ENCODE measurements at places on chromosomes 13 and 19.

DNA sequence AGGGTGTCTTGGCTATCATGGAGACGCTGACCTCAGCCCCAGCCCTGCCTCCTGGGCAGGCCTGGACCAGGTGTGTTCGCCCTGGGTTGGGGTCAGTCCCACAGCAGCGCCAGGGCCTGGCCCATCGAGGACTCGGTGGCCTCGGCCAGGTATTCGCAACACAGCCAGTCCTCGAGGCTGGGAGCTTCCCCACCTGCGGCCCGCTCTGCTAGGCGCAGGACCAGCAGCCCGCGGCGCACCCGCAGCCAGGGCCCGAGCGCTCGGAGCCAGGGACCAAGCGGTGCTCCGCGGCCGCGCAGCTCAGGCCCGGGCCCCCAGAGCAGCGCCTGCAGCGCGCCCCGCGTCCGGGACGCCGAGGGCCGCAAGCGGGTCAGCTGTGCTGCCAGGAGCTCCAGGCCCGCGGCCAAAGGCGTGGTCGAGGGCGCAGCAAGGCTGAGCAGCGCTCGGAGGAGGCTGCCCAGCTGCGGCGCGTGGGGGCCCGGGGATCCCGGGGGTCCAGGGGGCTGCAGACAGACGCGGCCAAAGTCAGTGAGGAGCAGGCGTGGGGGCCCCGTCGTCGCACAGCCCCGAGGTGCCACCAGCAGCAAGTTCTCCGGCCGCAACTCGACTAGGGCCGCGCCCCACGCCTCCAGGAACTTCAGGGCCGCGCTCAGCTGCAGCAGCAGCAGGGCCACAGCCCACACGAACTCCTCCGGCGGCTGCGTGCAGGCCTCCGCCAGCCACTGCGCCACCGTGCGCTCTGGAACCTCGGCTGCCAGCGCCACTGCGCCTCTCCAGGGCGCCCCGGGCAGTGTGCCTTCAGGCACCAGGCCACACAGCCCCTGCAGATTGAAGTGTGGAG lies 6.2 kb downstream of the PEAK3 start:
- H3K27ac ChIP-seq = peak overlapping the region; percentile 18
- no peaks in the 10 kb centered on the region for H3K27me3 ChIP-seq
- peaks cover 22% of the 10 kb centered on the region for H3K36me3 ChIP-seq
- H3K4me1 ChIP-seq = peaks cover 59% of the 10 kb centered on the region

- no peaks in the 10 kb centered on the region for H3K27me3 ChIP-seq
- H3K36me3 ChIP-seq = no peaks in the 10 kb centered on the region
- H3K4me1 ChIP-seq = no peaks in the 10 kb centered on the region
- no peak overlapping the region for H3K4me3 ChIP-seq
- no peak overlapping the region for H3K27ac ChIP-seq
Measured at GRCh38 chr13:113192279-113192678, 16.2 kb downstream of the PCID2 start.

DNA sequence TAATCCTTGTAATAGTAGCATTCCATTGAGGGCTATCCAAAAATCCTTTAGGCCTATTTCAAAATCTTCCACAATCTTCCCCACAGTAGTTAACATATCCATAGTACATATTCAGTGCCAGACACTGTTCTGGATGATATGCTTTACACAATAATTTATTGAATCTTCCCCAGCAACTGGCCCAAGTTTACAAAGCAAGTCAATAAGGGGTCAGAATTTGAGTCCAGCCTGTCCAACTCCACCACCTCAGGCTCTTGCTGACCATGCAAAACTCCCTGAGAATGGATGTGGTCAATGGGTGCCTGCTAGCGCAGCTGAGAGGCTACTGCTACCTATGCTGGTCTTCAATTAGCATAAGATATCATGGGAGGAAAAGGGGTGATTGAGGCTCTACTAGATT lies 529.6 kb downstream of the FGF9 start:
- no peaks in the 10 kb centered on the region for H3K27me3 ChIP-seq
- H3K4me1 ChIP-seq = peaks cover 16% of the 10 kb centered on the region
- no peaks in the 10 kb centered on the region for H3K36me3 ChIP-seq

DNA sequence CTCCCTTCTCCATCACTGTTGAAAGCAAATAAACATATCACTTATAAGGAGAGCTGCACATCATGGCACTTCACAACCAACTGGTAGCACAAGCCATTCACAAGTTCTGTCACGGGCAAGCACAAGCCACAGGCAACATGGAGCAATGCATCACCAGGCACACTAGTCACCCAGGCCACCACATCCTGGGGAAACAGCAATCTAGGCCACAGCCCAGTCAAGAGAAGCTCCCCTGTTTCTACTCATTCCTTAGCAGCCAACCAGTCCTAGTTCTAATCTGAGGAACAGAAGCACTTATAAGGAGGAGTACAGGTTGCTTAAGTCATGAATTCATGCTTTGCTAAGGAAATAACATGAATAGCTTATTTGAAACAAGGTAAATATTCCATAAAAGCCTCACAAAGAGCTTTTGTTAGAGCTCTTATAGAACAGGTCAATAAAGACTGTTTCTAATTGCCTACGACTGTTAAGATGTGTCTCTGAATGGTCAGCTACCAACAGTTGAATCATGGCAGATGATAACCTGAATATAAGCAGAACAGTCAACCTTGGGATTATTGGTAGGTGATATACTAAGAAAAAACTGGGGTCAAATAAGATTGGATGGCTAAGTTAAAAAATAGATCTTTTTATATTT lies 169.0 kb downstream of the TBC1D4 start:
- peaks cover 13% of the 10 kb centered on the region for H3K36me3 ChIP-seq
- H3K27ac ChIP-seq = no peak overlapping the region
- no peak for DNase-seq
- no peaks in the 10 kb centered on the region for H3K4me1 ChIP-seq
- H3K27me3 ChIP-seq = no peaks in the 10 kb centered on the region

DNA sequence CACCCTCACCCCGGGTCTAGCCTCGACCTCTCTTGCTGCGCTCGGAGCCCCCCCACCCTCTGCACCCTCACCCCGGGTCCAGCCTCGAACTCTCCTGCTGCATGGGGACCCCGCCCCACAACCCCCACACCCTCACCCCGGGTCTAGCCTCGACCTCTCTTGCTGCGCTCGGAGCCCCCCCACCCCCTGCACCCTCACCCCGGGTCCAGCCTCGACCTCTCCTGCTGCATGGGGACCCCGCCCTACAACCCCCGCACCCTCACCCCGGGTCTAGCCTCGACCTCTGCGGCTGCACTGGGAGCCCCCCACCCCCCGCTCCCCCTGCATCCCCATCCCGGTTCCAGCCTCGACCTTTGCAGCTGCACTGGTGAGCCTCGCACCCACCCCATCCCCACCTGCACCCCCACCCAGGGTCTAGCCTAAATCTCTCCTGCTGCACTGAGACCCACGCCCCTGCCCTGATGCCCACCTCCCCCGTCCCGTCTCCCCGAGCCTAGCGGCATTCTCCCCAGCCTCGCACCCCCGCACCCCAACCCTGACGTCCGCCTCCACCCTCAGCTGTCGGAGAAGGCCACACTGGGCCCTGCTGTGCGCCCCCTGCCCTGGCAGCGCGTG lies 1.8 kb downstream of the CFD start:
- peak overlapping the region; percentile 92 for H3K27ac ChIP-seq
- H3K36me3 ChIP-seq = no peaks in the 10 kb centered on the region
- H3K4me3 ChIP-seq = peak overlapping the region; percentile 59
- DNase-seq = no peak
- H3K27me3 ChIP-seq = no peaks in the 10 kb centered on the region

DNA sequence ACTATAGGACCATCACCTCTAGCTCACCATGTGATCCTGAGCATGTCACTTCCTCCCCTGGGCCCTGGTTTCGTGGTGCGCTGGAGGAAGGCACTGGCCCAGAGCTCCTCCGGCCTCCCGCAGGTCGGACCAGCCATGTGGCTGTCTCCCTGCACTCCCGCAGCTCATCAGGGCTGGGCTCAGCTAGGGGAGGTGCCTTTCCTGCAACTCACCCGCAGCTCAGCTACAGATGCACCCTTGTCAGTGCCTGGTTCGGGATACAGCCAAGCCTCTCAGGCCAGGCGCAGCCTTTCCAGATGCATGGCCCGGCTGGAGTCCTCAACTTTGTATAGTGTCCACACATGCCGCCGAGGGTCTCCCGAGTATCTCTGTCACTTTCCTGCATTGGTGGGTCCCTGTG lies 138.2 kb upstream of the VSTM2B start:
- no peaks in the 10 kb centered on the region for H3K4me1 ChIP-seq
- no peak for DNase-seq
- no peak overlapping the region for H3K27ac ChIP-seq
- no peaks in the 10 kb centered on the region for H3K36me3 ChIP-seq

GRCh38 chr19:29687244-29687896 lies 22.1 kb downstream of the PLEKHF1 start:
- H3K27ac ChIP-seq = peak overlapping the region; percentile 86
- peaks cover 26% of the 10 kb centered on the region for H3K4me1 ChIP-seq
- DNase-seq = no peak

DNA sequence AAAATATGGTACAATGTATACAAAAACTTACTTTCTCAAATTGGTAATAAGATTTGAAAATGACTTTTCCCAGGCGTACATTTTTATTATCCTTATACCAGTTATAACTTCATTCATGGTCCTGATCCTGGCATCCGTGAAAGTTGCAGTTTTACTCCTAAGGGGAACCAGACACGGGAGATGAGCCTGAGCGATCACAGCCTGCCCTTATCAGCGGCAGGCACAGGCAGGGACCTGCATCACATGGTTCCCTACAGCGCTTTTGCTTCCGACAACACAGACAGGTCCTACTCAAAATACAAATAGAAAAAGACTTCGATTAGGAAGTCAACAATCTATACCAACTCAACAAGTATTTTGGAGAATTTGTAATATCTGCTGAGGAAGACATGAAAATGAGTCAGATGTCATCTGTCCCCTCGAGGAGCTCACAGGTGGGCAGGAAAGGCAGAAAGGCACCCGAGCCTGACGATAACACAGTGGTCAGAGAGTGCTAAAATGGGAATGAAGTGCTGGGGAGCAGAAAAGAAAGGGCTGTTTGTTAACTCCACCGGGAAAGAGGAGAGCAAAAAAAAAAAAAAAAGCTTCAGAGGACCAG lies 93.4 kb downstream of the ABCC4 start:
- H3K4me3 ChIP-seq = no peak overlapping the region
- H3K27me3 ChIP-seq = no peaks in the 10 kb centered on the region
- no peak overlapping the region for H3K27ac ChIP-seq

DNA sequence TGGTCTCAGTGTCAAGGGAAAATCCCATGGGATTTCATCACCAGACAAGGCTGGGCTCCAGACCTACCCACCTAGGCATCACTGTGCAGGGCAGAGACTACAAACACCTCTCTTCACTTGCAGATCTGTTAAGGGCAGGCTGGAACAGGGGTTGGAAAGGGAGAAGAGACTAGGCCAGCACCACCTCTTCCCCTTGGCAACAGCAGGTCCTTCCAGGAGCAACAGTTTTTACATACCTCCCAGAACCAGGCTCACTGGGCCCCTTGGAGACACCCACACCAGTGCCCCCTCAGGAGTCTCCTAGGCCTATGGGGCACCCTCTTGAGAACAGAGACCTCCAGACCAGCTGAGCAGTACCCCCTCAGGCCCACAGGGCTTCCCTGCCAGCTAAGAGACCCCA lies 2.5 kb upstream of the UBE2M start:
- DNase-seq = no peak
- no peak overlapping the region for H3K4me3 ChIP-seq

DNA sequence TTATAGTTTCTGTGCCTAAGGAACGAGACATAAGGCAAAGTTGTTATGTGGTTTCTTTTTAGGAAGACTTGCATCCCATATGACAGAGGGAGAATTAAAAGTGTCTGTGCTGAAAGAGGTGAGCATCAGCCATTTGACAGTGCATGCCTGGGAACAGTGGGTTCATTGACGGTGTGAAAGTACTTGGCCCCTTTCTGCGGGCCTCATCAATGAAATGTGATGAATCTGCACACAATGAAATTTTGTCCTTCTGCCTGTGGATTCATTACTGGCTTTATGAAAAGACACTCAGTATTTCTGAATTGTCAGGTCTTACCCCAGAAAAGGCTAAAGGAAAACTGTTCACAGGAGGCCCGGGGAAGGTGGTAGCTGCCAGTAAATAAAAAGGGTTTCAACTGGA lies 295.8 kb downstream of the FOXO1 start:
- H3K36me3 ChIP-seq = no peaks in the 10 kb centered on the region
- no peaks in the 10 kb centered on the region for H3K4me1 ChIP-seq
- no peak overlapping the region for H3K27ac ChIP-seq
- H3K4me3 ChIP-seq = no peak overlapping the region
- DNase-seq = no peak

DNA sequence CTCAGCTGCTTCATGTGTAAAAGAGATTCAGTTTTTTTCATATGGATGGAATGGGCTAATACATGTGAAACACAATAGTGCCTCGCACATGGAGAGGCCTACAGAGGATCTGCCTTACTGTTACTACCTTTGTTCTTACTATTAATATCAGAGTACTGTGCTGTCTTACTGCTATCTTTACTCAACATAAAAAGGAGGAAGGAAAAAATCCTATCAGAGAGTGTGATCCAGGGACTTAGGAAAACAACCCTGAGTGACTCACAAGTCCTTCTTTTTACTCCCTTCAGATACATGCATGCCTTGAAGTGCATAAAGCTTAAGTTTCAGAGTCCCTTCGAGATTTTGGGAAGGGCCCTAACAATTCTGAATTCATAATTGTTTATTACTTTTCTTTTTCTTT lies 136.8 kb downstream of the TBC1D4 start:
- H3K4me3 ChIP-seq = no peak overlapping the region
- H3K27me3 ChIP-seq = no peaks in the 10 kb centered on the region
- no peak for DNase-seq
- no peaks in the 10 kb centered on the region for H3K4me1 ChIP-seq
- no peaks in the 10 kb centered on the region for H3K36me3 ChIP-seq
- H3K27ac ChIP-seq = no peak overlapping the region

DNA sequence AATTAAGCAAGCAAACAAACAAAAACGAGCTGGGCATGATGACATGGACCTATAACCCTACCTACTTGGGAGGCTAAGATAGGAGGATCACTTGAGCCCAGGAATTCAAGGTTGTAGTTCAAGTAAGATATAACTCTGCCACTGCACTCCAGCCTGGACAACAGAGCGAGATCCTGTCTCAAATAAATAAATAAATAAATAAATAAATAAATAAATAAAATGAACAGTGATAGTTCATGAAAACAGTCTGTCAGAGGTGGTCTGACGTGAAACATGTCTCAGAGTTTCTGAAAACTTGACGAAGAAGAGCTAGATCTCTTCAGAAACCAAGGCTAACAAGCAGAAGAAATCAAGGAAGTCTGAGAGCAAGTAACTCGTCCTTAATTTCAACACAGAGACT lies 188.8 kb upstream of the GPC6 start:
- no peaks in the 10 kb centered on the region for H3K27me3 ChIP-seq
- H3K4me3 ChIP-seq = no peak overlapping the region
- H3K27ac ChIP-seq = no peak overlapping the region
- no peak for DNase-seq
- no peaks in the 10 kb centered on the region for H3K4me1 ChIP-seq

DNA sequence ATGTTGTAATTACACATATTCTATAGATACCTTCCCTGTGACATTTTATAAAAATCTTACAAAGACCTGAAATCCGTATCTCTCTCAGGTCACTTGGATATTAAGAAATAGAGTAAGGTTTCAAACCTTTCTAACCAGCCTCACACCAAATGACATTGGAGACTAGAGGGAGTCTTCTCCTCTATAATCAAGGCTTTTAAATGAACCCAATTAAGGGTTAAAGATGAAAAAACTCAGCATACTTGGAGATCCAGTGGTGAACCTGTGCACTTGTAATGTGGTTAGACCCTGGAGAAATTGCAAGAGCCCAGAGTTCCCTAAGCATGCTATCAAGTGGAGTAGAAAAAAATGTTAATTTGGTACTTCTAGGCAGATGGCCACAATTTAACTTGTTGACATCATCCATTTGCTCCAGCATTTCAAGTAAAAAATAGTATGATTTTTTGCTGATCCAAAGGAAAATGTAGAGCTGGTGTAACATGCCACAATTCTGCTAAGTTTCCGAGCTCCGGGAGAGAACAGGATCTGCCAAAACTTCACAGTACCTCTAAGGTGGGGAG lies 554.1 kb upstream of the MIR17HG start:
- H3K4me3 ChIP-seq = no peak overlapping the region
- H3K4me1 ChIP-seq = no peaks in the 10 kb centered on the region
- no peaks in the 10 kb centered on the region for H3K36me3 ChIP-seq
- H3K27me3 ChIP-seq = no peaks in the 10 kb centered on the region
